GM12892 (cell line): ENCODE measurements at places on chromosomes 2 and 18.

GRCh38 chr18:66825347-66825746, 221.5 kb upstream of the CDH19 start:
- no peak for DNase-seq

DNA sequence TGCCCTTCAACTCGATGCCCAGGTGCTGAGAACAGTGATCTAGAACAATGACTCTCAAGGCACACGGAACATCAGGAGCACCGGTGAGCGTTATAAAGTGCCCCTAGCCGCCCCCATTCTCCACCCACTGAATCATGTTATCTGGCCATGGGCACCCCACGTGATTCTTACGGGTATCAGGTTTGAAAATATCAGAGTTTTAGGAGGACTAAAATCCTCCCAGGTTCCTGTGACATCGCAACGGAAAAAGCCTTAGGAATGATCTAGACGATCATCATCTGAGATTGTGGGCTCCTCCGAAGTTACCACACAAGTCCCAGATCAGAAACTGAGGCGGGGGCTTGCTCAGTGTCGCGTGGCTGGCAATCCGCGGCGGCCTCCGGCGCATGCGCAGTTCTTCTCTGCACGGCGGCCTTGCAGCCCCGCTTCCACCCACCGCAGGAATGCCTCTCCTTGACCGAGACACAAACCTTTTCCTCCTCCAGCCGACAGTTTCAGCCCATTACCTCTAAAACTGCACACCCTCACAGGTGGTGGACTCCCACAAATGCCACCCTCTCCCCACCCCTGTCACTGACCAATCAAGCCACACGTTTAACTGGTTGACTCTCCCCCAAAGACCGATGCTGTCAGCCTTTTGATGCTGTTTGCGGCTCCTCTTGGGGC, 5.8 kb upstream of the MRPL33 start:
- DNase-seq: no peak

GRCh38 chr18:80178935-80179818, 68.1 kb downstream of the PARD6G start:
- no peak for DNase-seq

- no peak for DNase-seq
Measured at GRCh38 chr18:26134107-26134506, 438 bp downstream of the PSMA8 start.
